Cerebellum (tissue), 4 donors: ENCODE measurements at places on chromosomes 4 and X. TPM values are rescaled to one million over a fixed set of nuclear protein-coding genes. Genes with fewer than 3 reads are reported as not detected.

GRCh38 chr4:56637154-56637553, 43.9 kb downstream of the HOPX start:
- DNase-seq: no peak

- DNase-seq: no peak
Measured at GRCh38 chr4:4256799-4257198, 8.8 kb upstream of the TMEM128 start.

Gene CENPVL3
- total RNA-seq: 3.9 TPM

- no peak for DNase-seq
Measured at GRCh38 chr4:113975578-113975977, 3.9 kb downstream of the ARSJ start.

Gene ARSJ
- total RNA-seq: 0.64 TPM
